H4 (cell line): ENCODE measurements at places on chromosomes 7 and 10.
A peak's percentile ranks its signal among the peaks of the same experiment; 100 is the strongest.

DNA sequence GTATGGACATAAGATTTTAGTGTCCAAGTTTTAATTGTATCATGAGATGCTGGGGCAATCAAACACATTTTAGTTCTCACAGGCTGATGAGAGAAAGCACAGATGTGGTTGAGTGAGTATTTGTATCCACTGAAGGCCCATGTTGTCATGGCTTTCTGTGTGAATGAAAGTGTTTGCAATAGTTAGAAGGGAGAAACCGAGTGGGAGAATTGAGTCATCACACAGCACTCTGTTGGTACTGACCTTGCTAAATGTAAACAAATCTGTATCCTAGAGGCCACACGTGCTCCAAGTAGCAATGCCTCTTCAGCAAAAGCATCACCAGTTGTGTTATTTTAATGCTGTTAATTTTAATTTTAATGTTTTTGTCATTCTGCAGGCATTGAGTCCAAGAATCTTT is 121.2 kb downstream of the EMX2 start:
- DNase-seq, result peak; percentile 87

GRCh38 chr10:49512121-49512809 is 26.7 kb downstream of the ERCC6 start:
- peak; percentile 33 for DNase-seq

GRCh38 chr10:21337171-21337792 is 188.2 kb downstream of the SKIDA1 start:
- DNase-seq, result no peak

GRCh38 chr10:88670497-88670896 is 6.3 kb downstream of the LIPF start:
- no peak for DNase-seq

DNA sequence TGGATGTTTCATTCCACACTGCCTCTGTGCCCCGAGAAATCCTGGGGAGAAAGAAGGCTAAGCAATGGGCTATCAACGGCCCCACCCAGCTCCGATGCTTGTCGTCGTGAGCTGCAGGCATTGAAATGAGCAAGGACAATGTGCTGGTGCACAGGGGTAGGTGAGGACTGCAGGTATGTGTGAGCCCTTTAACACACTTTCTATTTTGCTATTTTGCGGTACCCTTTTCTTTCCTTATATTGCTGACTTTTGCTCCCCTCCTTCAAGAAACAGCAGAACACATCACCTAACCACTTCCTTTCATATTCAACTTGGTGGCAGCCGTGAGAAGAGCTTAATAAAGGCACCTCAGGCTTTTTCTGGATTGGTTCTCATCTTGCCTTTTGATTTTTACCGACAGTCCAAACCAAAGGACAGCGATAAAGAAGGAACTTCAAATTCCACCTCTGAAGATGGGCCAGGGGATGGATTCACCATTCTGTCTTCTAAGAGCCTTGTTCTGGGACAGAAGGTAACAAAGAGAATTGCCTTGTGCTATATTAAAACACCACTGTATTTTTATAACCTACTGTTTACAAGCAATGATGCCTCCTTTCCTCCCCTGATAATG is 39.2 kb downstream of the AIFM2 start:
- DNase-seq, result no peak
